ENCODE measurements at places on chromosomes 1 and 21. TPM values are rescaled to one million over a fixed set of nuclear protein-coding genes. Genes with fewer than 3 reads are reported as not detected.
A peak's percentile ranks its signal among the peaks of the same experiment; 100 is the strongest.

- no peaks in the 10 kb centered on the region for H3K36me3 ChIP-seq
- no peaks in the 10 kb centered on the region for H3K27me3 ChIP-seq
- no peak overlapping the region for H3K27ac ChIP-seq
- peaks cover 25% of the 10 kb centered on the region for H3K4me1 ChIP-seq
- no peak overlapping the region for H3K4me3 ChIP-seq
Observed at GRCh38 chr1:212612041-212612961, 3.7 kb downstream of the ATF3 start.

DNA sequence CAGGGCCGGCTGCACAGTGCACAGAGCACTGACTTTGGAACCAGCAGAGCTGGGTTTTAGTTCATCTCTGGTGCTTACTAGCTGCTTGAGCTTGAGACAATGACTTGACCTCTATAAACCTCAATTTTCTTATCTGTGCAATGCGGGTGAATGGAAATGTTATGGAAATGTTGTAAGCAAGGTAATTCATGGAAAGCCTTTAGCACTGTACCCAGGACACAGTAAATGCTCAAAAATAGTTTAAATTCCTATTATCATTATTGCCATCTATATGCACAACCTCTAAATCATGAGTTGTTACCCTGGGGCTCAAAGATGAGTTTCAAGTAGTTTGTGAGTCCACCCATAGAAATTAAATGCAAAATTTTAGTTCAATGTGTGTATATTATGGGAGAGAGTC is 99.5 kb downstream of the CSMD2 start:
- H3K27me3 ChIP-seq: no peaks in the 10 kb centered on the region
- H3K4me1 ChIP-seq: no peaks in the 10 kb centered on the region
- H3K4me3 ChIP-seq: no peak overlapping the region
- H3K27ac ChIP-seq: no peak overlapping the region

DNA sequence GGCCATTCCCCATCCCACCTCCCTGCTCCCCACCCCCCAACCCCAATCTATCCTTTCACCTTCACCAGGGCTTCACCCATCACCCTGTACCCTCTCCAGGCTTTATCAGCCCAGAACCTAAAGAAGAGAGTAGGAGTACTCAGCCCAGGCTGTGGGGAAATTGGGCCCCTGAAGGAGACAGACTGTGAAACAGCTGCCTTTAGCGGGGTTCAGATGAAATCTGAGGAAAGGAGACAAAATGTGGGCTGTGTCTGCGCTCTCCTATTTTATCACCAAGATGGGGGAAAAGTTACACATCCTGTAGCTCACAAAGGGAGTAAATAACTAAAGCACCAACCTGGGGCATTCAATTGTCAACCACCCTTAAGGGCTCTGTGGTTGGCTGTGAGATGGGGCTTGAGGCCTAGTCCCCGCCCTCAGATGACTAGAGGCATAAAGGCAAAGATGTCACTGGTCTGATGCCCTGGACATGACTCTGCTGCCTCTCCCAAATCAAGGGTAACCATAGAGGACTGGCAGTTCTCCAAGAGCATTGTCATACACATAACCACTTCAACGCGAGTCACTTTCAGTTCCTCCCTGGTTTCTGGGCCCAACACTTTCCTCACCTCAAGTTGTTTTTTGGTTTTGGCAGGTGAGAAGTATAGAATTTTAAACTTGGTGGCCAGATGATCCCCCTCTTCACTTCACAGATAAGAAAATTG is 30.0 kb downstream of the SLC27A3 start:
- no peaks in the 10 kb centered on the region for H3K27me3 ChIP-seq
- peak overlapping the region; percentile 65 for H3K27ac ChIP-seq
- no peaks in the 10 kb centered on the region for H3K4me1 ChIP-seq
- no peak for DNase-seq
- no peak overlapping the region for H3K4me3 ChIP-seq
- peaks cover 18% of the 10 kb centered on the region for H3K36me3 ChIP-seq

The RAB42 gene
- total RNA-seq: 11.7 TPM

The OR2T29 gene
- not detected for total RNA-seq
